Amygdala (tissue), 56 donors: ENCODE measurements at places on chromosomes 12 and 14.

- no peak for DNase-seq
Measured at GRCh38 chr12:116766746-116767145, 28.6 kb downstream of the RNFT2 start.

GRCh38 chr12:30582943-30583342, 112.7 kb downstream of the IPO8 start:
- DNase-seq = no peak

DNA sequence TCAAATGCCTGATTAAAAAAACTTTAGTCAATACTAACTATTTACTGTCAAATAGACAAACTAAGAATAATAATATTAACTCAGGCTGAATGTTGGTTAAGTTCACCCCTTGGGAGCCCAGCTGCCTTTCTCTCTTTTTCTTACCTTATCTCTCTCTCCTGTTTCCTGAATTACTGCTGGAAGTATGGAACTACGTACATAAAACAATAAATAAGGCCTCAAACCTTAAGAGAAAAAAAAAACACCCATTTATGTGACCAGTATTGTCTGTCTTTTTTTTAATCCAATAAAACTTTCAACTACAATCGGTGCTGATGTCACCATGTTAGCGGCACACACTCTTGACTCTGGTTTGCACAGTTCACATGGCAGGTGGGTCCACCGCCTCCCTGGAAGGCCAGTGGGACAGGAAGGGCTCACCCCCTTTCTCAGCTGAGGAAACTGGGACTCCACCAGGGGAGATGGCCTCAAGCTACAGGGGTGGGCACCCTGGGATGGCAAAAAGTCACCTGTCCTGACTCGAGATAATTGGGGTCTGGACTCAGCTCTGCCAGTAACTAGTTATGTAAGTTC, 21.3 kb downstream of the BCL11B start:
- no peak for DNase-seq

DNA sequence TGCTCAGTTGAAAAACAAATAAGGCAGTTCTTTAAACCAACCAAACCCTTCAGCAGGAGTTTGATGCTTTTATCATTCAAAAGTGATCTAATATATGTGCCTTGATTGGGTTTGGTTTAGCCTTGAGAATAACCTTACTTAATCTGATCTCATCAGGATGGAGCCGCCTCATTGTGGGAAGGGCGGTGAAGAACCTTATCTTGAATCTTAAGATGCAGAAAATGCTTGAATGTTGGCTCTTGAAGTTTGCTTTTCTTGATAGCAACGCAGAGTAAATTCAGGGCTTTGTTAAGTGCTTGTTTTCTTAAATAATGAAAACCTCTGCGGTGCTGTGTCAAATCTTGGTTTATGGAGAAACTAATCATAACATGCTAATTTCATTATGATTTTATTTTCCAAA, 138.2 kb downstream of the MON2 start:
- no peak for DNase-seq

DNA sequence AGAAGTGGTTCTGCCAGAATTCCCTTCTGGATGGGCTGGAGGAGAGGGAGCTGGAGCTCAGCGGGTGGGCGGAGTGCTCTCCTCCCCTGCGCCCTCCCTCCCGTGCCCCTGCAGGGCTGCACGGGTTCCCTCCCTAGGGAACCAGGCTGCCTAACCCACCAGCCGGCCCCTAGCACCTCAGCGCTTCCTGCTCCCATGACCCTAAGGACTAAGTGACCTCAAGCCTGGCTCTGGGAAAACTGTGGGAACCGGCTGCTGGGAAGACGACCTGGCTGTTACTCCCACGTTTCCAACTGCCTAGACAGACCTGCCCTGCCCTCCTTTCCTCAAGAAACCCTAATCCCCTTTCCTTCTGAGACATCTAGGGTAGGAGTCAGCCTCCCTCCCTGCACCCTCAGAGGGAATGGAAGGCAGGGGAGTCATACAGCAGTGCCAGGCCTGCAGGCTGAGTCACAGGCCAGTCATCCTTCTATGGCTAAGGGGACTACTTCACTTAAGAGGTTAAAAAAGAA, 31.5 kb downstream of the SLC6A12 start:
- no peak for DNase-seq

DNA sequence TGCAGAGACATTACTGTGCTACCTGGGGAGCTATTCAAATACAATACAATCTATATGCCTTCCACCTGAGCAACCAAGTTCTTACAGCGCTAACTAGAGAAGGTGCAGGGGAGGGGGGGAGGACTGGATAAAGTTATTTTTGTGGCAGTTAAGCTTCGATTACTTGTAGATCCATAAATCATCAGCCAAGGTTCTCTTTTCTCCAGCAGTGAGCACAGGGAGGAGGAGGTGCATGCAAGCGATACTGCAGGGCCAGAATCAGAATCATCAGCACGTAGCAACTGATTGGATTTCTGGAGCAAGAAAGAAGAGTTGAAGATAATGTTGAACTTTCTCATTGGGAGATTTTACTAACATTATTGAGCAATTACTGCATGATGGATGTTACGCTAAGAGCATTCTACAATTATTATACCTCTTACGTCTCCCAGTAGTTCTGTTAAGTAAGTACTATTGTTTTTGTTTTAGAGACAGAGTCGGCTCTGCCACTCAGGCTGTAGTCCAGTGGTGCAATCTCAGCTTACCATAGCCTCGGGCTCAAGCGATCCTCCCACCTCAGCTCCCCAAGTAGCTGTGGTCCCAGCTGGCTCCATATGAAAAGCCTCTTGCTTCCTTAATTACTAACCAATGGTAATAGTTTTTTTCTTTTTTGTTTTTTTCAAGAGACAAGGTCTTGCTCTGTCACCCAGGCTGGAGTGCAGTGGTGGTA, 74.6 kb upstream of the EEA1 start:
- DNase-seq = no peak

DNA sequence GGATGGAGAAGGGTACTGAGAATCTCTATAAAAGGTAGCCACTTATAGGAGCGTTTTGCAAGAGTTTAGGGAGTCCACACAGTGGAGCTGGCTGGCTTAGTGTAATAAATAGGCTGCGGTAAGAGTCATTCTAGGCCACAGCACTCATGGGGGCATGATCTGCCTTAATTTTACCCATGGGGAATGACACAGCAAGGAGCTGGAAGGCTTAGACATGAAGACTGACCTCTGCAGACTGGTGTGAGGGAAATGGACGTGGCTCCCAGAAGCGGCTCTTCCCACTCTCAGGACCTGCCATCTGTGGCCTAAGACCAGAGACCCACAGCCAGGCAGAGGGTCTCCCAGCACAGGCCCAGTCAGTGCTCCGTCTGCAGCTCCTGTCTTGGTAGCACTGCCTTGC, 173.3 kb downstream of the PPM1H start:
- no peak for DNase-seq

GRCh38 chr12:131950182-131950913, 606 bp downstream of the EP400 start:
- DNase-seq = no peak

DNA sequence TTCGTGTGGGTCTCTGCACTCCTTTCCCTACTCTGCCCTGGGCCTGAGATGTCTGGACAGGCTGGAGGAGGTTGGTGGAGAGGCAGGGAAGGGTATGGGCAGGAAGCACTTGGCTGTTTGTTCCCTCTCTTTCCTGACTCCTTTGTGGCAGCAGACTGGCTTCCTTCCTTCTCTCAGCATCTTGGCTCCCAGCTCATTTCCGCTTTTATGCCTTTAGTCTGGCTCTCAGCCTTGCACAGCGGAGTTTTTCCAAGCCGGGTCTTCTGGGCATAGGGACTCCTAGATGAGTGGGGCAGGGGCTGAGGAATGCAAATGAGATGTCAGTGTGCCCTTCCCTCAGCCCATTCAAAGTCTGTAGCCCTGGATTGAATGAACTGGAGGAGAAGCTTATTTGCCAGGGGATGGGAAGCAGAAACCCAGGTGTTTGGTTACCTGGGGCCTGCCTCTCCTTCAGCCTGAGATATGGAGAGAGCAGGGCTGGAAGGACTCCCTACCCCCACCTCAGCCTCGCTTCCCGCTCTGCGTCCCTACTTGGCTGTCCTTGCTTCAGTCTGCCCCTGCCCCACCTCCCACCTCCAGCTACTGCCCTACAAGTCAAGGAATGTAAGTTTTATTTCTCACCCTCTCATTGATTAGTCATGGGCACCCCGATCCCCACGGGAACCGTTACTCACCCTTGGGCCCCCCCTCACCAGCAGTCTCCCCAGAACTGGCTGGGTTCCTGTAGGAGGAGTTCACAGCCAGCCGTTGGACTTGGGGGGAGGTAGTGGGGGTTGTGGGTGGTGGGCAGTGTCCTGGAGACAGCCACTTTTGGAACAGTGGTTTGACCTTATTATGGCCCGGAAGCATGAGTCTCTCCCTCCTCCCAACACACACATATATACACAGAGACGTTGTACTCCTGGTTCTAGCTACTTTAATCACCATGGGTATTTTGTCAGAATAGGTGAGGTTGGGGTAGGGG, 9.3 kb upstream of the ITGA5 start:
- DNase-seq = no peak

GRCh38 chr14:93100570-93100969, 15.2 kb downstream of the ITPK1 start:
- no peak for DNase-seq

- DNase-seq = no peak
Measured at GRCh38 chr14:99812892-99813291, 19.7 kb downstream of the EML1 start.

GRCh38 chr12:29048787-29049186, 100.3 kb upstream of the FAR2 start:
- DNase-seq = no peak

GRCh38 chr14:68824207-68824516, 31.3 kb upstream of the ZFP36L1 start:
- DNase-seq = no peak

- no peak for DNase-seq
Measured at GRCh38 chr12:114215746-114216145, 190.2 kb downstream of the TBX5 start.

DNA sequence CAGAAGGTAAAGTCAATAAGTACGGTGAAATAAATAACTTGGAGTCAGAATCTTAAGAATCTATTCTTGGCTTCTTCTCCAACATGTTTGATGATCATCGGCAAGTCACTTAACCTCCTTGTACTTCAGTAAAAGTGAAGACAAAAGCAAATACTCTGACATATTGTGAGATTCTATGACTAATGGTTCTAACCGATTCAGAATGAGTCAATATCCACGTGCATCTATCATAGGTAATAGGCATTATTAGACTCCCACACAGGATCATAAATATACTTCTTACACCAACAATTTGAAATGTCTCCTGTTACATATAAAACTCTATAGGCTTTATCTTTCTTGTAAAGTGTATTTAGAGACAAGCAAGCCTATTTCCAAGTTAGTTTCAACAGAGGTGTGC, 144.4 kb upstream of the ATXN7L3B start:
- no peak for DNase-seq

DNA sequence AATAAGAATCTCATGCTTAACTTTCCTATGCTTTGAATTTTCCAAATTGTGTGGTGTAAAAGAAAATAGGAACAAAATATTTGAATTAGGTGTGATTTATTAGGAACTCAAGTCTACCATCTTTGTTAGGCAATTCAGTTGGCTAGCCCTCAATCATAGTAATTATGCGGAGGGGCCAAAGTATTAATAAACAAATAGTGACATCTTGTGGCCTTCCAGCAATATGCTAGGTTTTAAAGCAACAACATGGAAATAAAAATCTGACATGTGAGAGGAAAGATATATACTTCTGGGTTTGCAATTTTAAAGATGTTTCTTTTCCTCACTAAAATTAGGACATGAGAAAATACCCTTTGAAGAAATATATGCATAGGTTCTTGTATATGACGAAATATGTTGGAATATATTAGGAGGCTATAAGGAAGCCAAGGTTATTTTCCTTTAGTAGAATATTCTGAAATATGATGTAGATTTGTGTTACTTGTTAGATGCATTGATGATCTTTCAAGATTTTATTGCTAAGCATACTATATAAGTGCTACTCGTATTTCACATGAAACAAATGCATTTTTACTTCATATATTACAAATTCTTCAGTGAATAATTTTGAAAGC, 200.4 kb downstream of the PTPRO start:
- no peak for DNase-seq

DNA sequence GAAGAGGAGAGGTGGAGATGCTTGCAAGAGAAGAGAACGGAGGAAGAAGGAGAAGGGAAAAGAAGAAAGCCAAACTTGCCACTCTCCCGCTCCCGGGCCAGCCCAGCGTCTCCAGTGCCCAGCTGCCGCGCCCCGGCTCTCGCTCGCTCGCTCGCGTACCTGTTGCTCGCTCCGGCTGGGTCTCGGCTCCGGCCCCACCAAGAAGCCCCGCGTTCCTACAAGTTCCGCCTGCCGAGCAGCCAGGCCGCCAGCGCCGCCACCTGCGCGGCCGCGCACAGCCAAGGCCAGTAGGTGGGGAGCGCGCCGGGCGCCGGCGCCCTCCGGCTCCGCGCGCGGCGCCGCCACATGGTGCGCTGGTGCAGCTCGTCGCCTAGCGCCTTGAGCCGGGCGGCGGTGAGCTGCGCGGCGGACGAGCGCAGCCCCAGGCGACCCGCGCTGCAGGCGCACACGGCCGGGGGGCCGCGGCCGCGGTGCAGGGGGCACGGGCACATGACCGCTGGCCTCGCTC, 370 bp downstream of the HRK start:
- DNase-seq = no peak

- no peak for DNase-seq
Measured at GRCh38 chr12:61137677-61138414, 1122.4 kb upstream of the USP15 start.

GRCh38 chr12:74285773-74286172, 251.9 kb upstream of the ATXN7L3B start:
- no peak for DNase-seq

DNA sequence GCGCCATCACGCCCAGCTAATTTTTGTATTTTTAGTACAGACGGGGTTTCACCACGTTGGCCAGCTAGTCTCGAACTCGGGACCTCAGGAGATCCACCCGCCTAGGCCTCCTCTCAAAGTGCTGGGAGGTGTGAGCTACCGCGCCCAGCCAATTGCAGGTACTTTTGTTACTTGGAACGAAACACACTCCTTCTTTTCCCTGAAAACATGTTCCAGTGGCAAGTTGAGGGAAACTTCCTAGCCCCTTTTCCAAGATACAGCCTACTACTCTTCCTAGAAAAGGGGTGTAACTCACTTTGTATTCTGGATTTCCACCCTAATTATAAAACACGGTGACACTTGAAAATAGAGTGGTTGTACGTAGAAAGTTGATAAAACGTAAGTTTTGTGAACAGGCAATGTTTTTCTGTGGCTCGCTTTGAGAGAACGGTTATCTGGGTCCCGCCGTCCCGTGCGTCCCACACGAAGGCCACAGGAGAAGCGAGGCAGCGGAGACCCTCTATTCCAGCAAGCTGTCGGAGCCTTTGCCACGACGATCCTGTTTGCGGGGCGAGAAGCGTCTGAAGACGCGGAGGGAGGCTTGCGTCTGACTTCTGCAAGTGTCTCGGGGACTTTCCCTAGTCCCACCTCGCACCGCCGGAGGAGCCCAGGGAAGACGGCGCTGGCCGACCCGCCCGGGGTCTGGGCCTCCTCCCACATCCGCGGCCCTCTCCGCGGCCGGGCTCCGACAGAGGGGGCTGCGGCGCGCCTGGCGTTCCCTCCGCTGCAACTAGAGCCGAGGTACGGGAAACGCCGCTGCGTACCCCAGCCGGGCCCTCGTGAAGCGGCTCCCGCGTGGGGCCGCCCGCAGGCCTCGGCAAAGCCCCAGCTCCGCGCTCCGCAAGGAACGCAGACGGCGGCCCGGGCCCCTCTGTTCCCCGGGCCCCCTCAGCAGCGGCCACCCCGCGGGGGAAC, 745 bp downstream of the CDCA4 start:
- DNase-seq = no peak

GRCh38 chr14:22479776-22480464, 109.1 kb downstream of the DAD1 start:
- DNase-seq = no peak
